Neural crest cell (in vitro differentiated cells): ENCODE measurements at places on chromosomes 13 and 19. TPM values are rescaled to one million over a fixed set of nuclear protein-coding genes. Genes with fewer than 3 reads are reported as not detected.

Gene CEACAM7
- not detected in 2 replicates for total RNA-seq

Gene NLRP11
- not detected in 2 replicates for total RNA-seq

Gene CCDC70
- total RNA-seq: not detected in 2 replicates

Gene FFAR3
- not detected in 2 replicates for total RNA-seq

Gene ATP7B
- 11.0 and 11.6 TPM in 2 replicates for total RNA-seq

Gene CAPN12
- total RNA-seq: not detected in 2 replicates

Gene SACS
- total RNA-seq: 75.4 and 80.5 TPM in 2 replicates

Gene KCNRG
- total RNA-seq: 1.1 and 1.4 TPM in 2 replicates

Gene CD37
- not detected in 2 replicates for total RNA-seq

DNA sequence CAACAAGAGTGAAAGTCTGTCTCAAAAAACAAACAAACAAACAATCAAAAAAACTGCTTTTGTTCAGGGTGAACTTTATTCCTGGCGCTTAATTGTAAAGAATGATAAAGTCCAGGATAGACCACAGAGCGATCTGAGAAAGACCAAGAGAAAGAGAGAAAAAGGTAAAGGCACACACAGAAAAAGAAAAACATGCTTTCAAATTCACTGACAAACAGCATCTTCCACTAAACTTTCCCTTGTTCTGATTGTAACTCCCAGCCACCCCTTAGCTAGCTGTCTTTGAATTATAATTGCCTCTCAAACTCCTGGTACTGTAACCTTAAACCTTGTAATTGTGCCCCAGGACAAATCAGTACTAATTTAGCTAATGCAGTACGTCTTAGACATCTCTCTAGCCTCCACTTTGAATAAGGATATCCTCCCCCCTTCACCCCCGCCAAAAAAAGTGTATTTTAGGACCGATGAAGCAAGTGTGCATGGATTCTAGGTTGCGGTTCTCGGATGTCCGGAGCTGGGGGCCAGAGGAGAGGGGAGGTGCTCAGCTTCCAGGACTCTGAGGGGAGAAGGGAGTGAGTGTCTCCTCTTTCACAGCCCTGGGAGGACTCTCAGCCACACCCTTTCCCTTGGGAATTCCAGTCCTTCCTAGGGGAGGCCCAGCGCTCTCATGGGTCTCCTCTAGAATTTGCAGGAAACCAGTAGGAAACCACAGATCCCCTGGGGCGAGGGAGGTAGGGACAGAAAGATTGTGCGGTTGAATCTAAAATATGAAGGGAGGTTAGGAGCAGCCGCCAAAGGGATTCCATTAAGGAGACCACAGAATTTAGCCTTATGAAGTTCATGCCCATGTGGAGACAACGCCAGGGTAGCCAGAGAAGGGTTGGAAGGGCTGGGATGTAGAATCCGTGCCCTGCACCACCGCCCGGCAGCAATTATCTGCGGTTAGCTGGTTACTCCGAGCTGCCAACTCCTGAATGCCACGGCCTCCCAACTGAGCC, 19.7 kb downstream of the ZNF536 start:
- no peak for DNase-seq

- DNase-seq: no peak
Measured at GRCh38 chr19:16445238-16446107, 26.3 kb downstream of the EPS15L1 start.

- no peak for DNase-seq
Measured at GRCh38 chr19:39539165-39539517, 820 bp downstream of the EID2 start.

- DNase-seq: no peak
Measured at GRCh38 chr19:49515767-49516166, 3.3 kb downstream of the FCGRT start.

GRCh38 chr19:7340959-7341837, 7.5 kb upstream of the ARHGEF18 start:
- DNase-seq: peak; percentile 97

GRCh38 chr13:50149932-50150331, 134.7 kb downstream of the KCNRG start:
- no peak for DNase-seq

DNA sequence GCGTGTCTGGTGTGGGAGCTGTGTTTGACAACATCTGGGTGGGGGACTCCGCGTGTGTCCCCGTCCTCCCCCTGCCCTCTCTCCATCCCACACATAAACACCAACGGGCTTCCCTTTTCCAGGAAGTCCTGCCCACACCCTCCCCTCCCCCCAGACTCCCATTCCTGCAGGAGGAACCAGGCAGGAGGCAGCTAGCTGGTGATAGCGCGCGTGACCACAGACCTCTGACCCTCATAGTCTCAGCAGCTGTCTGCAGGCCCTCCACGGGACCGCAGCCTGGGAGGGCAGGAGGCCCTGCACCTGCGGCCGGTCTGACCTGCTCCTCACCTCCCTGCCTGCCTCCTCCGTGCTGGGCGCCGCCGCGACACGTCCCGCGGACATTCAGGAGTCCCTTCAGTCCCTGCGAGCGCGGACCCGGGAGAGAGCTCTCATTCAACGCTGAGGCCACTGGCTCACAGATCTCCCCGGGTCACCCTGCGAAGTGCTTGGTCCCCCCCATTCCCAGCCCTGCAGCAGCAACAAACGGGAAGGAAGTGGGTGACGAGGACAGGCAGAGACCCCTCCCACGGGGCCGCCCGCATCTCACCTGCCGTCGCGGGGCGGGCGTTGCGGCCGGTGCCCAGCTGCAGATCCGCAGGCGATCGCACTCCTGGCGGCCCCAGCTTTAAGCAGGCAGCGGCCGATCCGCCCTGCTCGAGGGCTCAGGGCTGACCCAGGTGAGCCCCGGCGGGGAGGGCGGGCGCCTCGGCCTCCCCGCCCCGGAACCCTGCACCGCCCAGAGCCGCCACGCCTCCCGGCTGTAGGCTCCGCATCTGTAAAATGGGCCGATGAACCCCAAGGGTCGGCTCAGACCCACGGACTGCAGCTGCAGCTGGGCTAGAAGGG, 1.1 kb upstream of the ACP5 start:
- DNase-seq: no peak

DNA sequence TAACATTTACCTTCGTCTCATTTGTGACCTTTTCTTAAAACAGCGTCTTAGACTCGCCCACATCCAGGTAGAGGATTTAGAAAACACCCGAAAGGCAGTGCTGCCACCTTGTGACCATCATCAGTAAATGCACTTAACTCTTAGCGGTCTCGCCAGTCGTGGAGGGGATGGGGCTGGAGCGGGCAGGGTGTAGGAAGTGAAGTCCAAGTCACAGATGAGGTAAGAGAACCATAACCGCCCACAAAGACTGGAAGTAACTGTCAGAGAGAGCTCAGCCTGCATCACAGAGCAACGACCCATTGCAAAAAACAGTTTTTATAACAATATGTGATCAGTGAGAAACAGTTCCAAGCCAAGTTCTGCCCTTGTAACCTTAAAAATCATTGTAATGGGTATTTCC, 10.7 kb upstream of the CEACAM3 start:
- peak; percentile 49 for DNase-seq

DNA sequence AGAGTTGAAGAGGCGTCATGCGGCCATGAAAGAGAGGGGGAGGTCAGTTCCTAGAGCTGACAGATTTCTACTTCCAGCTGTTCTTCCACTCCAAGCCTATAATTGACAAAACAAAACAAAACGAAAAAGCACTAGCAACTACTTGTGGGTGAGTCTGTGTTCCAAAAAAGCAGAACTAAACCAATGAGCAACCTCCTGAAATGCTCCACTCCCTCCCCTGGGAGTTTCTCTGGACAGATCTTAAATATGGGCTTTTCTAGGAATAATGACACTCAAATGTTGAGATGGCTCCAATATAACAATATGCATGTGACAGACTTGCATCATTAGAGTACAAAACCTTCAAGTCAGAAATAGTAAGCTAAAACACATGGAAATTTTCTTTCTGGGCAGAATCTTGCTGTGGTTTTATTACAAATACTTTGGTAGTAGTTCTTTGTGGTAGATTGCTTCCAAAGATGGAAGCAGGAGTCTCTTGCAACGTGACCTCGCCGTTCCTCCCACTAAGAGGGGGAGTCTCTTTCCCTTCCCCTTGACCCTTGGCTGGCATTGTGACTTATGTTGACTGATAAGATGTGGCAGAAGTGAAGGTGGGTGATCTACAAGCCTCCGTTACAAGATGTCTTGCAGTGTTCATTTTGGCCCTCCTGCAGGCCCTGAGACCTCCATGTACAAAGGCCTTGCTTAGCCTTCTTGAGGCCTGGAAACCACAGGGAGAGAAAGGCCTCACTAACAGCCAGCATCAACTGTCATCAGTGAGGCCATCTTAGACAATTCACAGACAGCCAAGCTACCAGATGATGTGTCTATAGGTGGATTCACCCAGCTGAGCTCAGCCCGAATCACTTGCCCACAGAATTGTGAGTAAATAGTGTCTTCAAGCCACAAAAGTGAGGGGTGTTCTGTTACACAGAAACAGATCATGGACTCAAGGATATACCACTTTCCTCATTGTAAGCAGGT, 173.1 kb upstream of the RFC3 start:
- DNase-seq: no peak

DNA sequence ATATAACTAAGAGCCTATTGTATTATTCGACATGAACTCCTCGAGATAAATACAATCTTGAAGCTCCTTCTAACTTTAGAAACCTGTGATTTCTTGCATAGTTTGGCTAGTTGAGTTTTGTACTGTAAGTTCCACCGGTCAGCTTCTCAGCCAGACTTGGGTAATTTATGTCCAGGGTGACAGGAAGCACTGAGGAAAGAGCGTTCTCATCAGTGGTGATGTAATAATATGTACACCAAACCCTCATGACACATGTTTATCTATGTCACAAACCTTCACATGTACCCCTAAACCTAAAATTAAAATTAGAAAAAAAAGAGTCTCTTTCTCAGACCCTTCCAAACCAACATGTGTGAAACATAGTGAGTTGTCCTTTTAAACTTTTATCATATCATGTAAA, 205.7 kb downstream of the KCNRG start:
- DNase-seq: no peak

- DNase-seq: no peak
Measured at GRCh38 chr19:41621226-41621625, 5.6 kb downstream of the CEACAM4 start.

DNA sequence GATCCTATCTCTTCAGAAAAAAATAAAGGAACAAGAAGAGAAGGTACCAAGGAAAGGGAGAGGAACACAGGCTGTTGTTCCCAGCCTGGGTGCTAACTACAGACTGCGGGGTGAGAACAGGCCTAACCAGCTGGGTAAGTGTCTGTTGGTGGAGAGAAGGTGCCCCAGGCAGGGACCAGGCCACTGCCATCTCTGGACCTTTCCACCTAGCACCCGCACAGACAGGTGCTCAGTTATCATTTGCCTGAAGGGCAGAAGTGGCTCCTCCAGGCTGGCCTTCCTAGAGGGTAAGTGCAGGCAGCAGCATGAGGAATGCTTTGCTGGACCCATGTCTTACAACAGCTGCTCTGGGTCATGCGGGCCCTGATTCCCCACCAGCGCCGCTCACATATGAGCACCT, 10.1 kb downstream of the DNMT1 start:
- DNase-seq: no peak

DNA sequence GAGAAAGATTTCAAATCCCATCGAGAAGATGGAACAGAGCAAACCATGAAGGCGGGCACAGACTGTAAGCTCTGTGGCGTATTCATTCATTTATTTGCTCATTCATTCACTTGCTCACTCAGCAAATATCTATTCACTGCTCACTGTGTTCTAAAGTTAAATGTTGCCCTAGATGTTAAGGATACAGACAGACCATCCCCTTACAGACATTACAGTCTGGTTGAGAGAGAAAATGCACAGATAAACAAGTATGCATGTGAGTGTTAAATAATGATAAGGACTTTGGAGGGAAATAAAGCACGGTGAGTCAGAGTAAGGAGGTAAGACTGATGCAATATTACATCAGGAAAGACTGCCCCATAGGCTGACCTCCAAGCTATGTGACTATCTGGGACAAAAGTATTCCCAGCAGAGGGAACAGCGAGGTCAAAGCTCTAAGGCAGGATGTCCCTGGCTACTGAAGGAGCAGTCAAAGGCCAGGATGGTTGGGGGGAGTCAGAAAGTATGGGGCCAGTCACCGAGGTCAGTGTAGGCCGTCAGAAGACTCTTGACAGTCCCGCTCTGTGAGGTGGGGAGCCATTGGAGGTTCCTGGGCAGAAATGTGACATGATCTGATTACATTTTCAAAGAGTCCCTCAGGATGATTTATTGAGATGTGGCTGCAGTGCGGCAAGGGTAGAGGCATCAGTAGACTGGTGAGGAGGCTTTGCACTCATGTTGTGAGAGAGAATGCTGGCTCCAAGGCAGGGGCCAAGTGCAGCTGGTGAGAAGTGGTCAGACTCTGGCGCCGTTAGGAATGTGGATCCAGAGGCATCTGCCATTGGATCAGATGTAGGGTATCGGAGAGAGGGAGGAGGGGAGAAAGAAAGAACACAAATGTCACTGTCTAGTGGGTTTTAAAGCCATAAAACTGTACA, 37.9 kb downstream of the MBNL2 start:
- DNase-seq: no peak
